ENCODE measurements at places on chromosomes 13 and 19.
A peak's percentile ranks its signal among the peaks of the same experiment; 100 is the strongest.

DNA sequence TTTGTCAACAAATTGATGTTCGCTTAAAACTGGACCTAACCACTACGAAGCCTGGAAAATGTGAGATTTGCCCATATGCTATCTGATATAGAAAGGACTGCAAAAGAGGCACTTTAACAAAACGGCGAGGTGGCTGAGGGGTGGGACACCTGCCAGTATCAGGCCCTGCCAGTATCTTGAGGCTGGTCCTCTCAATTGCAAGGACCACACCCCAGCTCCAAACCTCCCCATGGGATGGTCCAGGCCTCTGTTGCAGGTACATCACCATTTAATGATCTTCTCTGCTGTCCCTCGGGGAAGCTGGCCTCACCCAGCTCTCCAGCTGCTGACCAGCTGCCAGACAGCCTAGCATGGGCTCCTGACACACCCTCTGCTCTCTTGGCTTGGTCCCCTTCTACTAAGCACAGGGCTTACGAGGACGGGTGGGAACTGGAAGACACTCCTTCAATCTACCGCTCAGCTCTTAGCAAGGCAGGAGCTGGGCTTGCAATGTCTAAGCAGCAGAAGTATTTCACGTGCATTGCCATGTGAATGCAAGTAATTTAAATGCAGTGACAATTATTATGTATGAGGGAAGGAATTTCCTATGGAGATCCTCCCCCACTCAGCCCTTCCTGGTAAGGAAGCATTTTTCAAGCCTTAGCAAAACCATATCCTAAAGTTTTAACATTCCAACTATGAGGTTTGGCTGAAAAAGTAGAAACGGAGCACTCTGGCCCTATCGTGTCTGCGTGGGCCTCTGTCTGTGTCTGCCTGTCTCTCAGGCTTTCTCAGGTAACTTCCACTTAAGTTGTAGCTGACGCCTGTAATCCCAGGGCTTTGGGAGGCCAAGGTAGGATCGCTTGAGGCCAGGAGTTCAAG lies 63.9 kb downstream of the LATS2 start:
- DNase-seq, result no peak

DNA sequence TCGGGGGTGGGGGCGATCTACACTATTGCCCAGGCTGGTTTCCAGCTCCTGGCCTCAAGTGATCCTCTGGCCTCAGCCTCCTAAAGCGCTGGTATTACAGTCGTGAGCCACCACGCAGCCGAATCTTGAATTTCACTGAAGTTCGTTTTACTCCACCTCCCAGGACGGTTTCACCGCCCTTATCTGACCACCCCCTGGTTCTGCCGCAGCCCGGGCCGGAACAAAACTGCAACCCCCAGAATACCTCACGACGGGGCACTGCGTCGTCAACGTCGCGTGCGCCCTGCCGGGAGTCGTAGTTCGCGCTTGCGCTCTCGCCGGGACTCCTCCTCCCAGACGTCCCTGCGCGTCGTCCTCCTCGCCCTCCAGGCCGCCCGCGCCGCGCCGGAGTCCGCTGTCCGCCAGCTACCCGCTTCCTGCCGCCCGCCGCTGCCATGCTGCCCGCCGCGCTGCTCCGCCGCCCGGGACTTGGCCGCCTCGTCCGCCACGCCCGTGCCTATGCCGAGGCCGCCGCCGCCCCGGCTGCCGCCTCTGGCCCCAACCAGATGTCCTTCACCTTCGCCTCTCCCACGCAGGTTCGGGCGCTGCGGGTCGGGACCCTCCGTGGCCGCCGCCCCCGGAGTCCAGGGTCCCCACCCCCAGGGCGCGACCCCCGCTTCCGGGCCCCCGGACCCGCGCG lies at the start of gene ATP5F1D:
Gene ATP5F1D (plus strand): TSS at position 335 of the 679 bp plus-strand sequence. CDS start 100 bp downstream, at position 435.
- DNase-seq, result peak; percentile 95

DNA sequence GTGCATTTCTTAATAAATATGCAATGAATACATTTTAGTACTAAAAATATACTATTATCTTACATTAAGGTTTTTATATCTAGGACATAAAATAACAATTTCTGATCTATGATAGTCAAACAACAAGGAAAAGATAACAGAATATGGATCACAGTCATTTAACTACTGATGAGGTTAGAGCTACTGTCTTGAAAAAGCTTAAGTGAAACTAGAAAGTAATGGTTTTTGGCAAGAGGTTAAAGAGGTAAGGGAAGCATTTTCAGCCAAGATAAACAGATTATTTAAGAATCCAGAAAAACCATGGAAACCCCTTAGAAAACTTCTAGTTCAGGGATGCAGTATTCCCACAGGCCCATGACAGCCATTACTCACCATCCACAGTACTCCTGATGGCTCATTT lies 787.4 kb downstream of the DACH1 start:
- DNase-seq, result no peak

DNA sequence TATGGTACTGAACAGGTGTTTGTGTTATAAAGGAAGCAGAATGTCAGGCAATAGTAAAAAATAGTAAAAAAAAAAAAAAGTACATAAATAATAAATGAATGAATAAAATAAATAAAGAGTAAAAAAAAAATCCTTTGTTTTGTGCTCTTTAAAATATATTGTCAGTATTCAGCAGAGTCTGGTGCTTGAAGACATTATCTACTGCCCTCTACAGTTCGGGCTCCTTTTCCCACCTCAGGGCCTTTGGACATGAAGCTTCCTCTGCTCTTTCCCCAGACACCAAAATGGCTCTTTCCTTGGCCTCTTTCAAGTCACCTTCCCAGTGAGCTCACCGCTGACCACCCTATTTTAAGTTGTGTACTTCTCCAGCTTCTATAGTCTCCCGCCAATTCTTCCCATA lies 137.5 kb downstream of the TNFRSF19 start:
- DNase-seq, result no peak

DNA sequence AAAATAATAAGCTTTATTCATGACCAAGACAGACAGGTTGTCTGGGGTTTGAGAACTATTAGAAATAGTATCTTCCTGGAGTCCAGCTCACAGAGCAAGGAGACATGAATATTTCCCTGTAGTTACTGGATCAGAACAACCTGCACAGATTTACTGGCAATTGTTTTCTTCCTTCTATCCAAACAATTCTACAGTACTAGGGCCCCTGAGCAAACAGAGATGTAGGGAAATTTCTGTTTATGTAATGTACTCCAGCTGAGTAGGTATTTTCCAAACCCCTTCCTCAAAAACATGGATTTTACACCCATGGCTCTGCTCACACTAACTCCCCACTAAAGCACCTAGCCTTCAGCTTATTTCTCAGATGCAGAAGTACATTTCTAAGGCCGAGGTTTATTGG lies 557.6 kb downstream of the GPC6 start:
- DNase-seq, result no peak

DNA sequence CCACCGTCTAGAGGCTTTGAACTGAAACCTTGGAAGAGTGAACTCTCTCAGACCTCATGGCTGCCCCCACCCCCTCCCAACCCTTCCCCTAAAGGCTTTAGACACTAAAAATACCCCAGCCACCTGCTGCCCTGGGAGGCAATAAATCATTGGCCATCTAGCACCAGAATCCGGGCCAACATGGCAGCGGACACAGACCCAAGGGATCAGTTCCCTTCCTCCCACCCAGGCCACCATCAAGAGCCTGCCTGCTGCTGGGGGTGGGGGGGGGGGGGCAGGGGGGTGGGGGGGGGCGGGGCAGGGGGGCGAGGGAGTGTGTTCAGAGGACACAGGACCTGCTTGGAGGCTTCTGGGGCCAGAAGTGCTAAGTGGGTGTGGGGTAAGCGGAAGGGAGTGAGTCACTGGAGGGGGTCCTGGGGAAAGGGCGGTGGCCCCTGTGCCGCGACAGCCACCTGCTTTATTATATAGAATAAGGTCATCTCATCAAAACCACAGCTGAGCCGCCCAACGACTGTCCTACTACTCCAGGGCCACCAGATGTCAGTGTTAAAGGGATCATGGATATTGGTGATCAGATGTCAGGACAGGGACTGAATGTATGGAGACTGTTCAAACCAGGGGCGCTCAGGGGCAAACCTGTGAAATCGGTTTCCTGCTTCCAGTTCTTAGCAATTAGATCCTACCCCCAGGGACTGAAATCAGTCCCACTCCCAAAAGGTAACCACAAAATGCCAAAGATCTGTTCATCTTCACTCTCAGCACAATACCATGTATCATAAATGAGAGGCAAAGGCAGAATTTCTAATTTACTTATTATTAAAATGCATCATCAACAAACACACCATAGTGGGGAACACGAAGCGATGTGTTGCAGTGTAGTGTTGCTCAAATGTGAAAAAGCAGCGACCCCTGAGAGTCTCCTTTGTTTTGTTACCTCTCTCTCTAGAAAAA lies 24.3 kb downstream of the ARL11 start:
- DNase-seq, result no peak

DNA sequence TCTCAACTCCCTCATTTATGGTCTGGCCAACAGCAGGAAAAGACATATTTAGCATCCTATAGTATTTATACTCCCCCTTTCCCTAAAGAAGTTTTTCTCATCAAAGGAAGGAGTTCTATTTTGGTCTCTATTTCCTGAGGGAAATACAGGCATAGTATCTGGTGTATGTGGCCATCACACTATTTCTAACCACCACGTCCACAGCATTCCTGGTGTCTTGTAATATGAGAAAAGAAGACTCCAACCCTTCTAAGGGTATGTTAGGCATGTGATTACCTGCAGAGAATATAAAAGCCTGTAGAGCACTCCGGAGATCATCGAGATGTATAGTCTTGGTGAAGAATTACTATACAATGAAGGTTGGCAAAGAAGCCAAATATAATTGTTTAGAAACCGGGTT lies 137.4 kb downstream of the VWA8 start:
- no peak for DNase-seq

GRCh38 chr19:48364598-48365348 lies 606 bp downstream of the SYNGR4 start:
- no peak for DNase-seq

GRCh38 chr13:29953542-29953941 lies 103.1 kb upstream of the UBL3 start:
- no peak for DNase-seq

GRCh38 chr13:99072941-99073340 lies 95.1 kb upstream of the DOCK9 start:
- no peak for DNase-seq

- DNase-seq, result no peak
Measured at GRCh38 chr13:29260684-29261083, 334.8 kb downstream of the SLC7A1 start.

GRCh38 chr19:17079710-17080439 lies 4.3 kb downstream of the MYO9B start:
- DNase-seq, result peak; percentile 46

GRCh38 chr13:113049981-113050380 lies 55.6 kb upstream of the F7 start:
- DNase-seq, result no peak

- DNase-seq, result no peak
Measured at GRCh38 chr19:31459430-31459829, 110.2 kb upstream of the TSHZ3 start.

DNA sequence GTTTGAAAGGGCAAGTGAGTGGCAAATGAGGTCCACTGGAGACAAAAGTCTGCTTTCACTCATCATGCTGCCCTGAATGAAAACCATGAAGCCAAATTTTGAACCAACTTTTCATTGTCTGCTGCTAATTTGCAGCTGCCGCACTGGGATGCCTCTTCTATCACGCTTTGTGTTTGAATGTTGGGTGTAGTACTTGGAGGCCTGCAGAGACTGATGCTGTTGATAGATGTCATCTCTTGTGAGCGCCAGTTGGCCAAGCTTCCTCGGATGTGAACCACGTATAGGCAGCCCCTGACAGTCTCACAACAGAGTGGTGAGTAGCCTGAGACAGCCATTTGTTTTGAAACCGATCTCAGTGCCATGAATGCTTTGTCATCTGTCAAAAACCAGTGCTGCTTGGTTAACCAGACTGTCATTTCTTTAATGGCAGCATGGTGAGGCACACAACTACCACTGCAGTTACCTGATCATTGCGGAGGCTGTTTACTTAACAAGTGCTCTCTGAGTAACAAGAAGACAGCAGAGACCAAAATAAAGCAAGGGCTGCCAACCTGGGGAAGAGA lies 31.2 kb upstream of the SLC10A2 start:
- DNase-seq, result no peak

DNA sequence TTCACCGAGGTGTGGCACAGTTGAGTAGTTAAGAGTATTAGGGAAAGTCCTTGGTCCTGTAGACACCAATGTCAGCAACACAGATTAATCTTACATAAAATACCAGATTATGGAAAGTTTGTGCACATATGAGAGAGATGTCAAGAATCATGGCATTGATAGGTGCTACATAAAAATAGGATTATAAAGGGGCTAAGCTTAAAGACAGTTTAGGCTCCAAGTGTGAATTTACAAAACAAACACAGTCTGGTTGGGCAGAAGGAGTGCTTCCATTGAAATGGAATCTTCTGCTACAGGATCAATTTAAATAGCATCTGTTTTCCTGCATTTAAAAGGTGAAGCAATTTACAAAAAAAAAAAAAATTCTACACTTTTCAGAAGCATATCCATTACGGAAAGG lies 292.9 kb downstream of the DNAJC15 start:
- DNase-seq, result no peak

DNA sequence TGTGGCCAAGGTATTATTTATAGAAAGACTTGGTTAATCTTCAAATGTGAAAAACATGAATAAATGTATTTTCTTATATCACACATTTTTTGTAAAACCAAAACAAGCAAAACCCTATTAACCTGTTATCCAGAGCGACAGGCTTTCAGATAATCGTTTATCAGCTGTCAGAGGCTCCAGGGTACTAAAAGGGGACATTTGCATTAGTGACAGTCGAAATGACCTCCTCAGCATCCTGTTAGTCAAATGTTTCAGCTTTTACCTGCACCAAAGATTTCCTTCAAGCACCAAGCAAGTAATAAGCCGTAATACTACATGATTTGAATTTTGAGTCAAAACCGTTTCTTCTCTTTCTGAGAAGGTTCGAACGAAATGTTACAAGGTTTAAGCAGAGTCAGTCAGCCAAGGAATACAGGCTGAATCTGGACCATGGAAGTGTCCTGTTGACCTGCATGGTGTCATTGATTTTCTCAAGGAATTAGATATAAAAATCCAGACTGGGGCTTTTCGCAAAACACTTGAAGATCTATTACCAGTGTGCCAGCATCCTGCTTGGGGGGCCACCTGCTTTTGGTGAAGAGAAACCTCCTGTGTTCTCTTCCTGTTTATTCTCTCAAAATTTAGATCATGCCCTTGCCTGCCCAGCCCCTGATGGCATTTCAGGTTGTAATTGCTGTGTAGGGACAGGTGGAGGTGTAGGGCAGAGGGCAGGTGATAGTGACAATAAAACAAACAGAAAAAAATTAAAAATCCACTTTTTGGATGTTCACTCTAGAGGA lies 11.3 kb upstream of the RFC3 start:
- DNase-seq, result no peak

GRCh38 chr19:15225760-15226159 lies 6.5 kb downstream of the EPHX3 start:
- DNase-seq, result no peak

All from stimulated activated CD8-positive, alpha-beta memory T cell treated with anti-CD3 and anti-CD28 coated beads, Interleukin-12 subunit alpha, Interleukin-12 subunit beta, amount 100 ng/mL, for 4 hours (primary cell).